ENCODE measurements at places on chromosomes 12 and 14.

DNA sequence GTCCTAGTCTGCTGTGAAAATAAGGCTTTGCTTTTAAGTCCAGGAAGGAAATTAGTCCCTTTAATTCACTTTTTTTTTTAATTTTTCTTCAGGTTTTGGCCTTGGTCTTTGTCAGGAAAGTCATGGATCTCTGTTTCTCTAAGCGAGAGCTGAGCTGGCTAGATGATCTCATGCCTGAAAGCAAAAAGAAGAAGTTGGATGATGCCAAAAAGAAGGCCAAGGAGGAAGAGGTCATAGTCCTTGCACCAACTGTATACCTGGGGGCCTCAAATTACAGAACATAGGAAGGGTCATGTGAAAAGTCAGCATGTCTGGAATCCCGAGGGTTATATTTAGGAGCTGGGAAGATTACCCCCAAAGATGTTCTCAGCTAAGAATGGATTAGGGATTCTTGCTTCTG is 72.3 kb downstream of the SLC4A8 start:
- DNase-seq = no peak

DNA sequence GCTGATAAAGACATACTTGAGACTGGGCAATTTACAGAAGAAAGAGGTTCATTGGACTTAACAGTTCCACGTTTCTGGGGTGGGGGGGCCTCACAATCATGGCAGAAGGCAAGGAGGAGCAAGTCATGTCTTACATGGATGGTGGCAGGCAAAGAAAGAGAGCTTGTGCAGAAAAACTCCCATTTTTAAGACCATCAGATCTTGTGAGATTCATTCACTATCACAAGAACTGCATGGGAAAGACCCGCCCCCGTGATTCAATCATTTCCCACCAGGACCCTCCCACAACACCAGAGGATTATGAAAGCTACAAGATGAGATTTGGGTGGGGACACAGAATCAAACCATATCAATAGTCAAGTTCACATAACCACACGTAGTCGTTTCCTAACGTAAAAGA is 85.5 kb downstream of the USP15 start:
- no peak for DNase-seq

- DNase-seq = no peak
Observed at GRCh38 chr12:21296751-21297406, 37.8 kb downstream of the SLCO1A2 start.

DNA sequence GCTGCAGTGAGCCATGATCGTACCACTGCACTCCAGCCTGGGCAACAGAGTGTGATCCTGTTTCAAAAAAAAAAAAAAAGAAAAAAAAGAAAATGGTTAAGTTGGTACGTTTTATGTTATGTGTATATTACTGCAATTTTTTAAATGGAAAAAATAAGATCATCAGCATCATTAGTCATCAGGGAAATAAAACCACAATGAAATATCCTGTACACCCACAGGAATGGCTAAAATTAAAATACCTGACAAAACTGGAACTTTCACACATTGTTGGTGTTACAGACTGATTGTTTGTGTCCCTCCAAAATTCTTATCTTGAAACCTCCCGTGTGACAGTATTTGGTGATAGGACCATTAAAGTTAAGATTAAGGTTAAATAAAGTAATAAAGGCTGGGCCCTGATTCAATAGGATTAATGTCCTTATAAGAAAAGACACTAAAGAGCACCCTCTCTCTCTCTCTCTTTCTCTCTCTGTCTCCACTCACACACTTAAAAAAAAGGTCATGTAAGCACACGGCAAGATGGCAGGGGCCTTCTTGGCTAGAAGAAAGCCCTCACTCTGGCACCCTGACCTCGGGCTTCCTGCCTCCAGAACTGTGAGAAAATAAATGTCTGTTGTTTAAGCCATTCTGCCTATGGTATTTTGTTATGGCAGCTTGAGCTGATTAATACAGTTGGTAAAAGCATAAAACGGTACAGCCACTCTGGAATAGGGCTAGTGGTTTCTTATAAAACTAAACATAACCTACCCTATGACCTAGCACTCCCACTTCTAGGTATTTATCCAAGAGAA is 48.3 kb upstream of the ZFP36L1 start:
- no peak for DNase-seq

GRCh38 chr14:78633752-78634151 is 463.6 kb downstream of the NRXN3 start:
- no peak for DNase-seq

GRCh38 chr12:112543751-112544150 is 125.0 kb downstream of the PTPN11 start:
- DNase-seq = no peak

- no peak for DNase-seq
Observed at GRCh38 chr12:107903341-107904061, 129.0 kb downstream of the ASCL4 start.

DNA sequence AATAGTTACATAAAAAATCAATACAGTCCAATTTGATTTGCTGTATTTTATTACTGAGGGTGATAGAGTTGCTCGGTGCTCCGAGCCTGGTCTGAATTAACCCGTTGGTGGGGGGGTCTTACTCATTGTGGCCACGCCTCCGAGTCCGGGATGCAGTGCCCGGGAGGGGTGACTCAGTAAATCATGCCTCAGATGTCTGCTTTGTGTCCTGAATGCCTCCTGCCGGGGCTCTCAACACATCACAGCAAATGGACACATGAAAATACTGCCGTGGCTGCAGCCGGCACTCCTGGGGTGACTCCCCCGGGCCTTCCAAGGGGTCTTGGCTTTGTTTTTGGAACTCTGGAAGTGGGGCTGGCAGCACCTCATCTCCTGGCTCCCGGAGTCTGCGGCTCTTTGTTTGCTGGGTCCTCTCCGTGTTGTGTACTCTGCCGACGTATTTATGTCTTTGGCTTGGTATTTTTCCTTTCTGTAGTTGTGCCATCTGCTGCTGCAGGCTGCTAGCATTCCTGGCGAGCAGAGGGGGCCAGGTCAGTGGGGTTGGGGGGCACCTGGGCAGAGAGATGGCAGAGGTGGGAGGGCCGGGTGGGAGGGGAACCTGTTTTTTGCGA is 129.0 kb downstream of the AACS start:
- no peak for DNase-seq

DNA sequence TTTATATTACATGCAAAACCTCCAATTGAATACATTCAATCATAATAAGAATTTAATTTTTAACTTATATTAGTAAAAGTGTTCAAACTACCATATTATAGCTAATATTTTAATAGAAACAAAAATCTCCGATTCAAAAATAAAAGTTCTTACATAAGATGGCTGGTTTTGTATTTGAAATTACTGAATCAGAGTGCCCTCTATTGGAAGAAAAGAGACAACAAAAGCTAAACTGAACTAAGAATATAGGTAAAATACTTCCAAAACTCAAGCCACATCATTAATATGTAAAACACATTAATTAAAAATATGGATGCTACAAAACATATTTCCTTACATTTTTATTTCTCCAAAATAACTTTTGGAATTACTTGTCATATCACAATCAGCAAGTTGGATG is 120.3 kb downstream of the GARIN6 start:
- no peak for DNase-seq

DNA sequence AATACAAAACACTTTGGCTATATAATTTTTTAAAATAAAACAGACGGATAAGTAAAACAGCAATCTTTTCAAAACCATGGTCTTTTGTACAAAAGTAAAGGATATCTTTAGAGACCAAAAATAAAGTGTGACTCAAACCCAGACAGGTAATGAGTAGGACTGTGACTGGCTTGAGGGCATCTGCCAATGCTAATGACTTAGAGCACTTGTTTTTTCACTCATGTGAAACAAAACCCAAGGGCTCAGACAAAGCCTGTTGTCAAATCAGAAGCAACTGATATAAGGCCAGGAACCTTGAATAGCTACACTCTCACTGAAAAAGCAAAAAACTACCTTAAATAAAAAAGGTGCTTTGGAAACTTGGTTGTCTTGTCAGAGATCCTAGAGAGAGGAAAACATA is 357.4 kb downstream of the TMEM117 start:
- DNase-seq = no peak

- DNase-seq = no peak
Observed at GRCh38 chr14:100076606-100077005, 11.4 kb downstream of the EVL start.
